Activated CD4-positive, alpha-beta T cell treated with anti-CD3 and anti-CD28 coated beads for 4 hours (primary cell): ENCODE measurements at places on chromosomes 5 and 9.

DNA sequence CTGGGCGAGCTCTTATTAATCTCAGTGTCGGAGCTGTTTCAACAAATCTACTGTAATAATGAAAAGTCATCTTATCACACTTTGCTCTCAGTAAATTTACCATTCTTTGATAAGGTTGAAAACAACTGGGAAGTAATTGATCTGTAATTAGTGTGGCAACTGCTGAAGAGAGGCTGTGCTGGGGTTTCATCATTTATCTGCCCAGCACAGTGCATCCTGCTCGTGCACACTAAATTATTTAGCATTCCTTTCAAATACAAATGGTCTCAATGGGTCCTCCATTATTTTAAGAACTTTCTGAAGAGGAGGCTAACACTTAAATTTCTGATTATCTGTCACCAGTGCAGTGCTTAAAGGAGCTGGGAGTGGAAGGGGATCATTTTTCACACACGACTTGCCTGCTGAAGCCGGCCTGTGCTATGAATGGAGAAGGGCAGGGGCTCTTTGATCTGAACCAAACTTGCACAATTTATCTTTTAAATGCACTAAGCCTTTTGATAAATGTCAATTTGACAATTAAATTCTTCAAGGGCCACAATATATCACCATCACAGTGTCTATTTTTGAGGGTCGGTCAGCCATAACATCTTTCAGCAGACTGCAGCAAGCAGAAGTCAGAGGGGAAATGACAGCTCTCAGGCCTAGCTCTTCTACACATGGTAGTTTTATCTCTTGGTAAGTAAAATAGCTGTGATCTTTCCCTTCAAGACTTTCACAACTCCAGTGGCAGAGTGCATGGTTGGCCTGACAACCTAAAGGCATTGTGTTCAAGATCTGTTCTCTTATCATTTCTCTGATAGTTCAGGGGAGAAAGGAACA, 106.4 kb upstream of the EFNA5 start:
- no peak for DNase-seq

DNA sequence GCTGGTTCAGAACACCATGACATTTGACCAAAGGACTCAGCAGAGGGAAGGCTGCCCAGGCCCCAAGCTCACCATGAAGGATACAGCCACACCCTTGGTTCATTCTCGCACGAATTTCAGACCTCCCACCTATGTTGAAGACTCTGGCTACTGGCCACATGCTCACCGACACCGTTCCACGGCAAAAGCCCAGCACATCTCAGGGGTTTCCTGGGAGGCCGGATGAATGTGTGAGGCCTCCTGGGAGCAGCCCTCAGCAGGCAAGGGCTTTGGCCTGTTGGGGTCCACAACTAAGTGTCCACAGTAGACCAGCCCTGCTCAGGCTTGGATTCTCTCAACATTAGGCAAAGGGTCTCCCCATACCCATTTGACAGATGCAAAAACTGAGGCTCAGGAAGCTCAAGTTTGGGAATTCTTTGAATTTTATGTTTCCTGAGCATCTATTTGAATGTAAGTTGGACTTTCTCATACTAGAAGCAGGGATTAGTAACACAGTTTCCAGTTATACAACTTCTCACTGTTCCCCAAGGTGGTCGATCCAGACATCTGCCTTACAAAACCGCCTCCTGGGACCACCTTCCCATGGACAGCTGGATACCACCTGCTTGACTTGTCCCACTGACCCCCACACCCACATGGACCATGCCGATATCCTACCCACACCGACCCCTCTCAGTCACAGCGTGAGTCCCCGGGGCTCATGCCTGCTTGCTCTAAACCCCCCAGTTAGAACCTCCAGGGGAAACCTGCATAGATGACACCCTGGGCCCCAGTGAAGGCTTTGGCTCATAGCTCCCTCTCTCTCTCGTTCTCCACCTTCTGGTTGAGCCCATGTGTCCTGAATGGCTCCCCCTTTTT, 27.9 kb downstream of the CCT5 start:
- no peak for DNase-seq

DNA sequence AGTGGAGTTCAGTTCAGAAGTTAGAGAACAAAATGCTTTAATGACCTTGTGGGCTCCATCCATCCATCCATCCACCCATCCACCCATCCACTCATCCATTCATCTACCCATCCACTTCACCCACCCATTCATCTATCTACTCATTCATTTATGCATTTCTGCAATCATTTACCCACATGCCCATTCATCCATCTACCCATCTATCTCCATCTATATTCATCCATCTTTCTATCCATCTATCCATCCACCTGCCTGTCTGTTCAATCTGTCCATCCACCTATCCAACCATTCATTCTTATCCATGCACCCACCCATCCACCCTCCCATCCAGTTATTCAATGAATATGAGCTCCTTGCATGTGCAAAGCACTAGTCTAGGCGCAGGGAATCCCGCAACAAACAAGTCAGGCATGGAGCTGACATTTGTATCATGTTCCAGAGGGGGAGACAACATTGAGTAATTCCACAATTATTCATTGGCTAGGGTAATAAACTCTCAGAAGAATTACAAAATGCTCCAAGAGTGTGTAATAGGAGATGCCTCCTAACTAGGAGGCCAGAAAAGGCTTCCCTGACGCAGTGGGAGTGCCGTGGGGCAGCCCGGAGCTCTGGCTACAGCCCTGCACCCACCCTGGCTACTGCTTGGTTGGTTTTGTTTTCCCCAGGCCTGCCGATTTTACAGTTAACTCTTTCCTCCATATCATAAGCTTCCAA, 211.2 kb downstream of the NXNL2 start:
- DNase-seq, result no peak

GRCh38 chr9:76701441-76702039, 62.7 kb upstream of the PCA3 start:
- DNase-seq, result no peak

GRCh38 chr9:129623331-129623730, 2.4 kb upstream of the C9orf50 start:
- no peak for DNase-seq

GRCh38 chr5:35341189-35341588, 110.9 kb upstream of the PRLR start:
- no peak for DNase-seq

GRCh38 chr9:98144631-98145030, 25.6 kb upstream of the TRIM14 start:
- DNase-seq, result no peak

GRCh38 chr9:97767891-97768290, 70.8 kb upstream of the XPA start:
- DNase-seq, result no peak

GRCh38 chr5:124895236-124895635, 148.8 kb upstream of the ZNF608 start:
- no peak for DNase-seq

GRCh38 chr5:179805070-179805528, 1.6 kb downstream of the MGAT4B start:
- no peak for DNase-seq

GRCh38 chr5:115309751-115310370, 13.4 kb upstream of the CCDC112 start:
- DNase-seq, result no peak

- DNase-seq, result no peak
These were observed 25.7 kb downstream of the TRIM32 start for GRCh38 chr9:116712781-116713180.

- DNase-seq, result no peak
These were observed 47.4 kb downstream of the POLK start for GRCh38 chr5:75558981-75559632.

GRCh38 chr5:57302643-57303042, 128.8 kb downstream of the GPBP1 start:
- DNase-seq, result no peak

DNA sequence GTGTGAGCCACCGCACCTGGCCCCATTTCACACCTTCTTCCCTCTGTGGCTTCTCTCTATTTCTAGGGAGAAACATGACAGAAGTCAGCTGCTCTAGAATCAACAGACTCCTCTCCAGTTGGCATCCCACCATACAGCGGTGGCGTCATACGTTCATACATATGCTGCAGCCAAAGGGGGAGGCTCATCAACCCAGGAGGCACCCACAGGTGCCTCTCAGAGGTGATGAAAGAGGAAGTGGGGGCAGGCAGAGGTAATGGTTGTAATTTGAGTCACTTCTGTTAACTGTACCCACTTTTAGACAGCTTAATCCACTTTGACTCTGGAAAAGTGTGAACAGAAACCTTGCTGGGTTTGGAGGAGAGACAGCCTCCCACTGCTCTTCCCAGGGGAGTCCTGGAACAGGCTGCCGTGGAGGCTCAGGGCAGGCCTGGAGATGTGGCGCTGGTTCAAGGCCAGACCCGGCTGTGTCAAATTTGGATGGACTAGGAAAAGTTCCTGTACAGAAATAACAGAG, 47.3 kb upstream of the SUB1 start:
- peak; percentile 50 for DNase-seq

- no peak for DNase-seq
These were observed 300.7 kb upstream of the IRX4 start for GRCh38 chr5:2183154-2184025.

DNA sequence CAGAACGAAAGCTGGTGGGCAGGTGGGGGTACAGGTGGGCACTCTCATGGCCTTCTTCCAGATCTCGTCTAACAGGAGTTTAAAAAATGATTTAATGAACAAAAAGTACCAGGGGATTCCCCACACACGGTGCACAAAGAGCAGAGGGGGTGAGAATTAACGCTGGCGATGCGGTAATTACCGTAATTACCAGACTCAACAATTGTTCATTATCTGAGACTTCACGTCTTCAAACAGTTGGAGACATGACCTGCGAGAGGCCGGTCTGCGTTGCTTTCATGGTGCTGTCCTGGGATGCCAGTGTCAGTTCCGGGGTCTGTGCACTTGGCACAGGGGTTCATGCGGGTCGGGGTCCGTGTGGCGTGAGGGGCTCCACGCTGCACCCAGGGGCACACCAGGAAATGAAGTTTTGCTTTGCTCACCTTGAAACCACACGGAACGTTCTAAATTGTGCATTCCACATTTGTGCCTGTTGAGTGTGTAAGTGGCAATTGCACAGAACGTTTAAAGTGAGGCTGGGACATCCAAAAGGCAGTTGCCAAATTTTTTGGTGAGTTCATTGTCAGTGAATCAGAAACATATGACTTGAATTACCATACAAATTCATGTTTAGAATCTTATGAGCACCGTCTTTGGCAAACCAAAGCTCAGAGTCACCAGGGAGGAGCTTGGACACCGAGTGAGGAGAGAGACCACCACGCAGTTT, 256.4 kb upstream of the IRX1 start:
- no peak for DNase-seq

DNA sequence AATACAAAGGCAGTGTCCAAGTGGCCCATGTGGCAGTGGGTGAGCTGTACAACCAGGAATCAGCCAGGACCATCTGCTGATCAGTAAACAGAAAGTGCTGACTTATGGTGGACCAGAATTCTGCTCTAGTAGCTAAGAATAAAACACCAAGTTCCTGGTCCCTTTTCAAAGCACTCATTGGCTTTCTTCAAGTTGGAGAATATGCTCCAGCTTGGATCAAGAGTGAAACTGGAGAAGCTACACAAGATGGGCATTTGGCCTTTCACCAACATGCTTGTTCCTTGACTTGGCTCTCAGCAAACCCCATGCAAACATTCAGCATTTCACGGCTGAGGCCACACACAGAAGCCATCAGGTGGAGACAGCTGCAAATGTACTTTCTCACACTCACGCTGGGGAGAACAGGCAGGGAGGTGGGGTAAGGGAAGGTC, 32.1 kb downstream of the MARCHF3 start:
- no peak for DNase-seq

- no peak for DNase-seq
These were observed 26.0 kb downstream of the NDUFS6 start for GRCh38 chr5:1827025-1827885.

GRCh38 chr9:124366476-124367220, 48.6 kb downstream of the PSMB7 start:
- DNase-seq, result no peak

- DNase-seq, result peak; percentile 78
These were observed 32.0 kb upstream of the TTLL11 start for GRCh38 chr9:122125158-122125508.

- no peak for DNase-seq
These were observed 26.7 kb upstream of the TNC start for GRCh38 chr9:115144706-115145105.

DNA sequence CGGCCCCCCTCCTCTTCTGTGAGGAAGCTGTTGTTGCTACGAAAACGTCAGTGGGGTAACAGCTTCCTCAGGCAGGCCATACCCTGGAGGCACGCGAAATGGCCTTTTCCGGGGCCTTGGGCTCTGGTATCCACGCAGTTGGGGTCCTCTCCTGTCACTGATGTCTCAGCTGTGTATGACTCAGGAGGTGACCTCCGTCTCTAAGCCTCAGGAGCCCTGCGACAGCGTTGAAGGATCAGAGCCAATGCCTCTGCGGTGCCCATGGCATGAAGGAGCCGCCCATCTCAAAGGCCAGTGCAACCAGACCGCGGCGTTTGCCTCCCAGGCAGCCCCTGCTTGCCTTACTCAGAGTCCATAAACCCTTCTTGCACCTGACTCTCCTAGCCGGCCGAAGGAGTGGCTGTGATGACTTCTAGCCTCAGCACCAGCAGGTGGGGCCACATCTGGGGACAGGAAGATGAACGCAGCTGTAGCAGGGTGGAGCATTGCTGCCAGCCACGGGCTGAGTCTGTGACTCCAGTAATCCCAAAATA, 1.0 kb upstream of the MXD3 start:
- no peak for DNase-seq

DNA sequence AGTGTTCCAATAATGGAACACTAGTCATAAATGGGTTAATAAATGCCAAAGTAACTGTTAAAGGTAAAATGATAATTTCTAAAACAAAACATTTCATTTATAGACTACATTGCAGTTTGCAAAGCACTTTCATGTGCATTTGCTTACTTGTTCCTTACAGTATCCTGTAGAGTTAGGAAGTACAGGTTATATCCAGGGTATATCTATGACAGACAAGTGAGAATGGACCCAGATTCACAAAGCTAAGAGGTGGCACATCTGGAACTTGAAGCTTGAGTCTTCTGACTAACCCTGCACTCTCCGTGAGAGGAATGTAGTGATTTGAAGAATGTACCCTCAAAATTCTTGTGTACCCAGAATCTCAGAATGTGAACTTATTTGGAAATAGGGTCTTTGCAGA, 121.4 kb downstream of the FER start:
- no peak for DNase-seq

DNA sequence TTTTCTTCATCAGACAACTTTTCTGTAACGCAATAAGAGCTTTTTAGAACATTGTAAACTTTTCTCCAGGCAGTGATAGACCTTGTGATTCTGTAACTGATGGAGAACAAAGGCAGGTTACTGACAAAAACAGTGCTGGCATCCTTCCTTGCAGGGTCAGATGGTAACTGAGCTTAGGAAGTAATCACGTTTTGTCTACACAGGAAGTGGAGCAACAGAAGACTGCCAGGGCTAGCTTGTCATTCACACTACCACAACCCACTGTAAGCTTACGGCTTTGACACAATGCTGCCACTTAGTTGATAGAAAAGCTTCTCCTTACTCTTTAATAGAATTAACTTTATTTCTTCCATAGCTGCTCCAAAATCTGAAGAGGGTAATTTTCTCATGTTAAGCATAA, 46.8 kb downstream of the FBN2 start:
- DNase-seq, result no peak
